ENCODE measurements at places on chromosomes 1 and 21.

DNA sequence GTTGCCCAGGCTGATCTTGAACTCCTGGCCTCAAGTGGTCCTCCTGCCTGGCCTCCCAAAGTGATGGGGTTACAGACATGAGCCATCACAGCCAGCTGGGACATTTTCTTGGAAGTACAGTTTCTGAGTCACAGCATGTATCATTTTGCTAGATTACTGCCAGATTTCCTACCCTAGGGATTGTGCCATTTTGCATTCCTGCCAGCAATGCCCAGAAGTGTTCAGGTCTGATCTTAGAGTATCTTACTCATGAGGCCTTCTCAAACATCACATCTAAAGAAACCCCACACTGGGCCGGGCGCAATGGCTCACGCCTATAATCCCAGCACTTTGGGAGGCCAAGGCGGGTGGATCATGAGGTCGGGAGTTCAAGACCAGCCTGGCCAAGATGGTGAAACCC, 10.2 kb downstream of the BMP8A start:
- DNase-seq: no peak

- DNase-seq: no peak
These were observed 176.8 kb upstream of the USP25 start for GRCh38 chr21:15552914-15553494.

- DNase-seq: no peak
These were observed 6.5 kb upstream of the THEMIS2 start for GRCh38 chr1:27865821-27866220.

GRCh38 chr1:189103956-189104355, 1373.7 kb downstream of the BRINP3 start:
- no peak for DNase-seq

GRCh38 chr1:175842550-175842949, 99.2 kb upstream of the TNR start:
- DNase-seq: no peak

GRCh38 chr1:50023292-50024159, at the start of gene AGBL4:
AGBL4 (minus strand) TSS chr1:50023954.
- no peak for DNase-seq

DNA sequence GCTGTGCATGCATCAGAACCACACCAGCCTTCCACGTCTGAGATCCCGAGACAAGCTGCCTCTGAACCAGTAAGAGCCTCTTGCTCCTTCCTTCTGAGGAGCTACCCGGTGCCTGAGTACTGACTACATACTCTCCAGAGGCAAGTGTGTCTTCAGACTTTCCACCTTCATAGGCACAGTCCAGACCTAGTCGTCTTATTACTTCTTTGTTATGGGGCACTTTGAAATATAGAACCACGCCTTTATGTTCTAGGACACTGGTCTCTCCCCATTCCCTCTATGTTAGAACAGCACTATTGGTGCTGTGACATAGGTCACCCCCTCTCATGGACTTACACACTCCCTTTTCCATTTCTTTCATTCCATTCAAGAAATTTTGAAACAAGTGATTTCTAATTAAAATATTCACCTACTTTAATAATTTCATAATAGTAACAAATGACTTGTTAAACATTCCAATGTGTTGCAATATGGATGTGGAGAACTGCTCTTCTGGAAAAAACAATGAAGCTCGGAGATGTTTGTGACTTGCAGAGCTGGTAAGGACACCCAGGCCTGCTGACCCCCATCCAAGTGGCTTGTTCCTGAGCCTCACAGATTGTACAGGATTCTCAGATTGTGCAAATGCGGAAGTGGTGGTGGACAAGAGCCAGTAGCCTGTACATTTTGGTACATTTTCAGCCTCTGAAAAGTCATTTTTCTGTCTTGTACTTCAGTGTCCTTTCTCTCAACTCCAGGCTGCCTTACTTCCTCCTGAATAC, 76.1 kb upstream of the SIPA1L2 start:
- no peak for DNase-seq

DNA sequence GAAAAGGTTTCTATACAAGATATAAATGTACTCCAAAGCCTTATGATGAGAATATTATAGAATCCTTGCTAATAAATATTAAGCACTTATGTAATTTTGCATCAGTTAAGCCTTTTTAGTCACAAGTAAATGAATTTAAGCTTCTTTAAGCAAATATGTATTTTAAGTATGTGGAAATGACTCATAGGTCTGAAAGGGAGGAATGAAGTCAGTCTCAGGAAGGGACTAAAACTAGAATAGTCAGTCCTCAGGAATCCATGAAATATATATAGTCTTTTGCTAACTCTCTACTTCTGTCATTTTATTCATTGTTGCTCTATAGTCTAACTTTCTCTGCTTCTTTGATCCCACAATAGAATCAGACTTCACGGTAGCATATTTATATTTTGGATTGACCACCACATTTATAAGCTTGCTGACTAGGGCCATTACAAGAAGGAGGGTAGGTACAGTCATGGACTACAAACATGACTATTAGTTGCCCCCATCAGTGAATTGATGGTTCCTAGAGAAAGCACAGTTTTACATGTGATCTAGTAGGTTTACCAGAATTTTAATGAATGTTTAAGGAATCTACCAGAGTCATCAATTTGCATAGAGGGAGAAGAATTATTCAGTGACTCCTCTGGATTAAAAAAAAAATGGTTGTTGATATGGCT, 20.2 kb upstream of the RABGGTB start:
- no peak for DNase-seq

GRCh38 chr1:235160383-235160956, 580 bp downstream of the RBM34 start:
- DNase-seq: no peak

GRCh38 chr1:77831976-77832711, 52.7 kb downstream of the MIGA1 start:
- DNase-seq: no peak

DNA sequence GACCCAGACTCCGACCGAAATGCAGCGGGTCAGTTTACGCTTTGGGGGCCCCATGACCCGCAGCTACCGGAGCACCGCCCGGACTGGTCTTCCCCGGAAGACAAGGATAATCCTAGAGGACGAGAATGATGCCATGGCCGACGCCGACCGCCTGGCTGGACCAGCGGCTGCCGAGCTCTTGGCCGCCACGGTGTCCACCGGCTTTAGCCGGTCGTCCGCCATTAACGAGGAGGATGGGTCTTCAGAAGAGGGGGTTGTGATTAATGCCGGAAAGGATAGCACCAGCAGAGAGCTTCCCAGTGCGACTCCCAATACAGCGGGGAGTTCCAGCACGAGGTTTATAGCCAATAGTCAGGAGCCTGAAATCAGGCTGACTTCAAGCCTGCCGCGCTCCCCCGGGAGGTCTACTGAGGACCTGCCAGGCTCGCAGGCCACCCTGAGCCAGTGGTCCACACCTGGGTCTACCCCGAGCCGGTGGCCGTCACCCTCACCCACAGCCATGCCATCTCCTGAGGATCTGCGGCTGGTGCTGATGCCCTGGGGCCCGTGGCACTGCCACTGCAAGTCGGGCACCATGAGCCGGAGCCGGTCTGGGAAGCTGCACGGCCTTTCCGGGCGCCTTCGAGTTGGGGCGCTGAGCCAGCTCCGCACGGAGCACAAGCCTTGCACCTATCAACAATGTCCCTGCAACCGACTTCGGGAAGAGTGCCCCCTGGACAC, 534 bp downstream of the C1orf56 start:
- peak; percentile 53 for DNase-seq

All from stimulated activated CD4-positive, alpha-beta T cell treated with anti-CD3 and anti-CD28 coated beads, Interleukin-4, amount 100 ng/mL, for 1 hour (primary cell).